ENCODE measurements at places on chromosomes 16 and 17. TPM values are rescaled to one million over a fixed set of nuclear protein-coding genes. Genes with fewer than 3 reads are reported as not detected.

The CCL11 gene
- total RNA-seq: 1.1 TPM

The MYH13 gene
- total RNA-seq: not detected

The PRR35 gene
- not detected for total RNA-seq

The SLC16A3 gene
- total RNA-seq: 203 TPM

The SSTR5 gene
- not detected for total RNA-seq

The KRT14 gene
- 0.38 TPM for total RNA-seq

The EIF4A3 gene
- 141 TPM for total RNA-seq

The LRRC37A2 gene
- 6.2 TPM for total RNA-seq

The GP2 gene
- total RNA-seq: not detected

The MT1M gene
- total RNA-seq: 2.5 TPM

The ENPP7 gene
- total RNA-seq: not detected
